ENCODE measurements at places on chromosomes 16 and 17. TPM values are rescaled to one million over a fixed set of nuclear protein-coding genes. Genes with fewer than 3 reads are reported as not detected.

DNA sequence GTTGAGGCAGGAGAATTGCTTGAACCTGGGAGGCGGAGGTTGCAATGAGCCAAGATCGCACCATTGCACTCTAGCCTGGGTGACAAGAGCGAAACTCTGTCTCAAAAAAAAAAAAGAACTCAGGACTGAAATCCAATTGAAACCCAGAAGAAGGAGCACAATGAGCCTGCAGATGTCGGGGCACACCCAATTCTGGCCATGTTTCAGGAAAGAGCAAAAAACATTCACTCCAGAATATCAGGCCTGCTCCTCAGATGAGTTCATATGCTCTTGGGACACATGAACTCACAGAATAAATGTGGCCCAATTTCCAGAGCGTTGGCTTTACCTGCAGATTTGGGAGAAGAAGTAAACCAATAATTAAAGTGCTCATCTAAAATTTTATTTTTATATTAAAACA lies 3.0 kb upstream of the CMTM2 start:
- DNase-seq: no peak

CHST4 gene
- total RNA-seq: 0.82 TPM

- no peak for DNase-seq
These were observed 47.8 kb downstream of the MEOX1 start for GRCh38 chr17:43613917-43614316.

DNA sequence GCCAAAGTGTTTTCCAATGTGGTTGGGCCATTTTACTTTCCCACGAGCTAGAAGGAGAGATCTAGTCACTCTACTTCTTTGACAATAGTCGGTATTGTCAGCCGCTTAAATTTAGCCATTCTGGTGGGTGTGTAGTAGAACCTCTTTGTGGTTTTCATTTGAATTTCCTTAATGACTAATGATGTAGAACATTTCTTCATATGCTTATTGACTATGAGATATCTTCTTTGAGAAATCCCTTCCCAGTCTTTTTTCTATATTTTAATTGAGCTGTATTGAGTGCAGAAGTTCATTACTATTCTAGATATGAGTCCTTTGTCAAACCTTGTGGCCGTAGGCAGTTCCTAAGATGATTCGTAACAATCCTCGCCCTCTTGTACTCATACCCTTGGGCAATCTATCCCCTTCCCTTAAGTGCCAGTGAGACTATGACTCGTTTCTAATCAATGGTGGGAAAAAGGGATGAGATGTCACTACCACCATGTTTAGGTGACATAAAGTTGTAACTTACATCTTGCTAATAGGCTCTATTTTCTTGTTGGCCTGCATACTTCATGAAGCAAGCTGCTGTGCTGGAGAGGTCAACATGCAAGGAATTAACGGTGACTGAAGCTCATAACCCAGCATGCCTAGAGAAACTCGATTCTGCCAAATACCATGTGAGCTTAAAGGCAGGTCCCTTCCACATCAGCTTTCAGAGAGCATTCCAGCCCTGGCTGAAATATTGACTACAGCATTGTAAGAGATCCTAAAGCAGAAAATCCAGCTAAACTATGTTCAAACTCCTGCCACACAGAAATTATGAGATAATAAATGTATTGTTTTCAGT lies 817.9 kb upstream of the SOX9 start:
- no peak for DNase-seq

GRCh38 chr17:39283098-39283497 lies 57.4 kb upstream of the STAC2 start:
- no peak for DNase-seq

GRCh38 chr17:56781906-56782305 lies 51.8 kb downstream of the C17orf67 start:
- DNase-seq: no peak

DNA sequence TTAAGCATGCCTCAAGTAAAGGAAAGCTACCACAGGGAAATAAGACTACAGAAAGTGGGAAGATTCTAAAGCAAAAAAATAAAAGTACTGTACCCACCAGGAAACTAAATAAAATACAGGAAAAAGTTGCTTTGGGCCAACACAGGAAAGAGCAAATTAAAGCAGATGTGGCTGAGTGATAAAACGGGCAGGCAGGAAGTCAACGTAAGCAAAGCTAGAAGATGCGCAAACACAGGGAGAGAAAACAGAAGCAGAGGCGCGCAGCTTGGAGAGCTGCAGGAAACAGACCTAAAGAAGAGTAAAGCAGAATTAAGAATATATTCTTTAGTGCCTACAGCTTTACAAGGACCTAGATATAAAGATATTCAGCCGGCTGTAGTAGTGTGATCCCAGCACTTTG lies 21.7 kb downstream of the USP36 start:
- no peak for DNase-seq

DNA sequence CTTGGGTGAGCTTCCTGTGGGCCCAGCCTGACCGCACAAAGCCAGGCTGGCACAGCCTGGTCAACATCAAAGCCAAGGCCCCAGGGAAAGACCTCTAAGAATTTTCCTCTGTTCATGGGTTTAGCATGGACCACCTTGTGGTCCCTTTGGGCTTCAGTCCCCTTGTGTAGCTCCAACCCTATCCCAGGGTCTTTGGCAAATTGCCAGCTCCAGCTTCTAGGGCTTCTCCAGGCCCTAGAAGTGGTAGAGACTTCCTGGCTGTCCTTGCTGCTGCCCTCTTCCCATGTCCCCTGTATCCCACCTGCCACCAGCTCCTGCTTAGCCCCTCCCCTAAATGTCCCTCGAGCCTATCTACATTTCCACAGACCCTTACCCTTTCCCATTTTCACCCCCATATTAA lies 9.7 kb upstream of the ITGA3 start:
- DNase-seq: no peak

- DNase-seq: no peak
These were observed 22.7 kb downstream of the MYO1D start for GRCh38 chr17:32854207-32854606.

- no peak for DNase-seq
These were observed 317.2 kb downstream of the C16orf95 start for GRCh38 chr16:87000001-87000400.

GRCh38 chr17:54891176-54891821 lies 9.4 kb upstream of the TOM1L1 start:
- no peak for DNase-seq

KCTD11 gene
- 9.9 TPM for total RNA-seq

EPX gene
- not detected for total RNA-seq

DNA sequence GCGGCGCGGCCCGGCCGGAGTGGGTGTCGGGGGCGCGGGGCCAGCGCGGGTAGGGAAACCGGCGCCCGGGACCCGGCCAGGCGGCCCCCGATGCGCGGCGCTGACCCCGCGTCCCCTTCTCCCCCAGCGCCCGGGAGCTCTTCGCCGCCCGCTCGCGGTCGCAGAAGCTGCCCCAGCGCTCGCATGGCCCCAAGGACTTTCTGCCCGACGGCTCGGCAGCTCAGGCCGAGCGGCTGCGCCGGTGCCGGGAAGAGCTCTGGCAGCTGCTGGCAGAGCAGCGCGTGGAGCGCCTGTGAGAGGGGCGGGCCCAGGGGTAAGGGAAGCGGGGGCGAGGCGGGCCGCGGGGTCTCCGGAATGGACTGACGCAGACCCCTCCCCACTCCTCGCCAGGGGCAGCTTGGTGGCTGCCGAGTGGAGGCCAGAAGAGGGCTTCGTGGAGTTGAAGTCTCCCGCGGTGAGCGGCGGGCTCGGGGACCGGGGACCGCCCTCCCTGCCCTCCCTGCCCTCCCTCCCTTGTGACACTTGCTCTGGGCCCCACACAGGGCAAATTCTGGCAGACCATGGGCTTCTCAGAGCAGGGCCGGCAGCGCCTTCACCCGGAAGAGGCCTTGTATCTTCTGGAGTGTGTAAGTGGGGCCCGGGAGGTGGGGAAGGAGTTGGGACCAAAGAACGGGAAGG lies 430 bp downstream of the TSEN54 start:
- DNase-seq: no peak

DNA sequence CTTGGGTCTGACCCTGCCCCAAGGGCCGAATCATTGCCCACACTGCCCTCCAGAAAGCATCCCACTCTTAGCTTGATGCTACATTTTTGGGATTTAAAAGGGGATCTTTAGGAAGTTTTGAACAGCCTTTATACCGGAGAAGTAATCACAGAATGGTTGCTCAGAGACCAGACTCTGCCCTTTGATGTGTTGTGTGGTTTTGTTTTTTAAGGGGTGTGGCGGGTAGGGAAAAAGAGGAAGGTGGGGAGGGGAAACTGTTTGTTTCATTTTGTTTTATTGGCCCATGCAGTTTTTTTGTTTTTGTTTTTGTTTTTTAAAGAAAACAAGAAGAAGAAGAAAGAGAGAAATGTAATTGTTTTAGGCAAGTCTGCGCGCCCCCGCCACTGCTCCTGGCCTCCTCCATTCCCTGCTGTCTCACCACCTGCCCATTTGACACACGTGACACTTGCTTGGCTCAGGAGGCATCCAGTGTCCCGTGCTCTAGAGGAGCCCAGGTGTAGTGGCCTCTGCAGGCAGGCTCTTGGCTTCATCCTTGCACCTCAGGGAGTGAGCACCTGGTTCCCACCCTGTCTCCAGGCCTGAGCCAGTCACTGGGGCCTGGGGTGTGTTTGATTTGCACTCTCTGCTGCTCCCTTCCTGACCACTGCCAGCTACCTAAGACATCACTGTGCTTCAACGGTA lies 35.7 kb downstream of the GNAO1 start:
- no peak for DNase-seq

DNA sequence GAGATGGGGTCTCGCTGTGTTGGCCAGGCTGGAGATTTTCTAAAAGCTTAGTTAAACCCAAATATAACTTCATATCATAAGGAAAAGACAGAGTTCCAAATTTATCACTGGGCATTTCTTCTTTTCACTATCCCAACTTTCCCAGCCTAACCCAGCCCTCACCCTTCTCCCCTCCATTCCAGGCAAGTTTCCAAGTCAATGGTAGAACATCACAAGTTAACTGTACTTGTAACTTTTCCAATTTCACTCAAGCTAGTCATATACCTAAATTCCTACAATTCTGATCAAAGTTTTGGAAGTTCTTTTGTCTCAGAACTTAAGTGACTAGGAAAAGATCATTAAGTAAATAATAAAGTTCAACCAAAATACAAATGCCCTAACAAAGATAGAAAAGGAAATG lies 61.2 kb downstream of the USP32 start:
- no peak for DNase-seq
